ENCODE measurements at places on chromosomes 1 and 21. TPM values are rescaled to one million over a fixed set of nuclear protein-coding genes. Genes with fewer than 3 reads are reported as not detected.

The UBE2U gene
- not detected for total RNA-seq

The GBP6 gene
- total RNA-seq = not detected

The SLC1A7 gene
- total RNA-seq = not detected

The TSPAN1 gene
- total RNA-seq = not detected

The CHRM3 gene
- total RNA-seq = 2.8 TPM

The WDR64 gene
- not detected for total RNA-seq

The INTS3 gene
- total RNA-seq = 34.1 TPM

The TIPRL gene
- 43.7 TPM for total RNA-seq
